ENCODE measurements at places on chromosomes 5 and 9.
A peak's percentile ranks its signal among the peaks of the same experiment; 100 is the strongest.

DNA sequence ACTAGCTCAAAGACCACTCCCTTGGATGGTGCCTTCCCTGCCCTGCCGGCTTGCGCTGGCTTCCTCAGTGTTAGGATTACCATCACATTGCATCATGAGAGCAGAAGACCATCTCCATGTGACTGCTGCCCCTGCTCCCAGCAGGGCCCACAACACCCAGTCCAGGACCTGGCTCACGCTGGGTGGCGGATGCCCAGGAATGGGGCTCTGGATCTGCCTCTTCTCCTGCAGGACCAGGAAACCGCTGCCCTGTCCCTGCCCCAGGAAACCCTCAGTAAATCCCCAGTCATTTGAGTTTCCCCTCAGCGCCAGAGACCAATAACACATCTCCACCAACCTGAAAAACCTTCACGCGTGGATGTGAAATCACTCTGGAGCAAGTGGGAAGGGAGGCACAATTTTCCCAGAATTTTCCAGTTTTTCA lies 3.3 kb upstream of the RNF44 start:
- no peak for DNase-seq

GRCh38 chr5:171270136-171270535 lies 38.9 kb upstream of the TLX3 start:
- DNase-seq, result no peak

GRCh38 chr5:104539618-104540350 lies 977.2 kb upstream of the NUDT12 start:
- peak; percentile 3 for DNase-seq

DNA sequence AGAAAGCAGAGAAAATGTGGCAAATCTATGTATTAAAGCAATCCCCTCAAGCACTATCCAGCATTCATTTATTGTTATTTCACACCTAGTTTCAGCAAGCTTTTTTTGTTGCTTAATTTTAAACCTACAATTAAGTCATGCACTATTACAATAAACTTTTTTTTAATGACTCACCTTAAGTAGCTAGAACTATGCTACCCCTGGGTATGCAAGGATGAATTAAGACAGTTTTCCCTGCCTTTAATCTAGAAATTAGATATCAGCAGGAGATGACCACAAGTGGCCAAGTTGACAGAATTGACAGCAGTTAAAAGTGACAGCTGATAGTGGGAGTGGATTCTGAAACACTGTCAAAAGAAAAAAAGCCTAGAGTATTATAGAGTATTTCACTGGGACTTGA lies 20.0 kb downstream of the ITGA1 start:
- DNase-seq, result no peak

- no peak for DNase-seq
Observed at GRCh38 chr5:131765261-131765660, 31.6 kb downstream of the FNIP1 start.

DNA sequence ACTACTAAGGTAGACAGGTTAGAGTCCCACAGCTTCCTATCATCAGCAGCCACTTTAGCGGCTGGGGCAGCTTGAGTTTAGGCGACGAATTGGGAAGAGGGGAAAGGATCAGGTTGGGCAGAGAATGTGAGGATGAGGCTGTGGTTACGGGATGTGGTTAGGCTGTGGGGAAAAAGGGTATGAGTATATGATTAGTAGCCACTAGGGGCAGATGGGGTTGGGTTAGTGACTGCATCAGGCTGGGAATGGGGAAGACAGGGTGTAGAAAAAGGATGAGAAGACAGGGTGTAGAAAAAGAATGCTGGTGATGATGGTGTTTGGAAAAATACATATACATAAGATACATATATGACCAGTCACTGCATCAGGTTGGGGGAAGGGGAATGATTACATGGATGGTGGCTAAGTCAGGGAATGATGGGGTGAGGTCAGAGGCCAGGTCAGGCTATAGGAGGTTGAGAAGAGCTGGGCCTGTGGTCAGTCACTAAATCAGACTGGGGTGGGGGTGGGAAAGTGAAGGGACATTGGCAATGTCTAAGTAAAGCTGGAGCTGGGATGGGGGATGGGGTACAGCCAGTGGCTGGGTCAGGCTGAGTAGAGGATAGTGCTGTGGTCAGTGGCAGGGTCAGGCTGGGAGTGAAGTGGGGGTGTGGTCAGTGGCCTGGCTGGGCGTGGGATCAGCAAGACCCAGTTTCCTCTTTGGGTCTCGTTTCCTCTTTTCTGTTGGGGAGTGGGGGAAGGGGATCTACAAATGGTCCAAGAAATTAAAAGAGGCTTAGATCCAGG lies 2.1 kb downstream of the TLN1 start:
- peak; percentile 79 for DNase-seq

DNA sequence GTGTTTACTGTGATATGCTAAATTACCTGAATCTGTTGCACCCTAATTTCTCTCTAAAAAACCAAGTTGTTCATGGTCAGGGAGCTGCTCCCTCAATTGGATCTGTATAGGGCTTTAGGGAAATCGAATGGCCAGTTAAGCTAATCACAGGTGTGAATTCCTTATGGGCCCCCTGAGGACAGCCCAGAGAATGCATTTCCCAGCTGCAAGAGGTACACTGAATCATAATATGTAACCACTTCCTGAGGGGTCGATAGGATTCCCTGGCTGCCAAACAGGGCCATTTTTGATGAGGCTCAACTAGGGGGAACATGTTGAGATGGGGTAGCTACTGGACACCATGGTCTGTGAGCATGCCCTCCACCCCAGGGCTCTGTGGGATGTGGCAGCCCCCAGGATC lies 478.6 kb downstream of the CCDC171 start:
- no peak for DNase-seq

DNA sequence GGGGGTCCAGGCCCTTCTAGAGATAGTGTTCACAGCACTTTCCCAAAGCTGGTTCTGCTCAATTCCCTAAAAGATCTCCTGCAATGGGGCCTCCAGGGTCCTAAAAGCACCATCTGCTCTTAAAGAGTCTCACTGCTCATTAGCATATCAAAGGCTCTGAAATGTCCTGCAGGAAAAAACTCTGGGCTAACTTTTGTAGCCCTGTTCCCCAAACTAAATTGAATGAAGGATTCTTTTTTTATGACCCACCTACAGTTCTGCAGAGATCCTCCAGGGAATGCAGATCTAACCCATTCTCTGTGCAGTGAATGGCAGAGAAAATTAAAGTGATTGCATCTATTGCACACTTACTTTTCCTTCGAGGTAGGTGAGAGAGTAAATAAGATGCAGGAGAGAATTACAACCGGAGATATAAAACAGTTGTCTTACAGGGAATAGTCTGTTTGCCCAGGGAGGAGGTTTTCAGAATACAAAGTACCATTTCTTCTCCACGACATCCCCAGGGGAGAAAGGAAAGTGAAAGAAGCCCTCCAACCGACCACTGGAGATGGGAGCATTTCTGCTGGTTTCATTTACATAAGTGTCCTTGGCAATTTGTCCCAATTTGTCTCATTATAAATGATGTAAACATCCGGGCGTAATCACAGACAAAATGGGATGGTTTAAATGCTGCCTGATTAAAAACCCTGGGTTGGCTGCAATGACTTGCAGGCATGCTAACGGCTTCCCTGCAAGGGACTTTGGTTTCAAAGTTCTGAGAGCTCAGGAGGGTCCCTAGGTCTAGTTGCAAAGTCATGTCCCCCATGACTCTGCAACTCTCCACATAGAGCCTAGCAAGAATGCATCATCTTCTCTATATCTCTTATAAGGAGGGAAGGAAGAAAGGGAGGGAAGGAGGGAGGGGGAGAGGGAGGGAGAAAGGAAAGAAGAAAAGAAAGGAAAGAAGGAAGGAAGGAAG lies 114.0 kb downstream of the KCNIP1 start:
- DNase-seq, result no peak

- DNase-seq, result no peak
Observed at GRCh38 chr9:107112707-107113243, 170.3 kb upstream of the RAD23B start.

- DNase-seq, result no peak
Observed at GRCh38 chr5:116289276-116289675, 204.5 kb downstream of the COMMD10 start.

GRCh38 chr9:81125446-81126092 lies 563.8 kb downstream of the TLE1 start:
- DNase-seq, result peak; percentile 45

GRCh38 chr5:149280124-149280523 lies 8.5 kb downstream of the AFAP1L1 start:
- DNase-seq, result no peak

DNA sequence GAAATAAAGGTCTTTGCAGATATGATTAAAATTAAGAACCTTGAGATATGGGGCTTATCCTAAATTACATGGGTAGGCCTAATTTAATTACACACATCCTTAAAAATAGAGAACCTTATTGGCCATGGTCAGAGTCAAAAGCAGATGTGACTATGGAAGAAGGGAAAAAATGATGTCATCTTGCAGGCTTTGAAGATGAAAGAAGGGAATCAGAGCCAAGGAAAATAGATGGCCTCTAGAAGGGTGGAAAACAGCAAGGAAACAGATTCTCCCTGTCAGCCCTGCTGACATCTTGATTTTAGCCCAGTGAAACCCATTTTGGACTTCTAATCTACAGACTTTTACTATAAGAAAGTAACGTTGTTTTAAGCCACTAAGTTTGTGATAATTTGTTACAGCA lies 37.6 kb upstream of the KCNN2 start:
- DNase-seq, result no peak

DNA sequence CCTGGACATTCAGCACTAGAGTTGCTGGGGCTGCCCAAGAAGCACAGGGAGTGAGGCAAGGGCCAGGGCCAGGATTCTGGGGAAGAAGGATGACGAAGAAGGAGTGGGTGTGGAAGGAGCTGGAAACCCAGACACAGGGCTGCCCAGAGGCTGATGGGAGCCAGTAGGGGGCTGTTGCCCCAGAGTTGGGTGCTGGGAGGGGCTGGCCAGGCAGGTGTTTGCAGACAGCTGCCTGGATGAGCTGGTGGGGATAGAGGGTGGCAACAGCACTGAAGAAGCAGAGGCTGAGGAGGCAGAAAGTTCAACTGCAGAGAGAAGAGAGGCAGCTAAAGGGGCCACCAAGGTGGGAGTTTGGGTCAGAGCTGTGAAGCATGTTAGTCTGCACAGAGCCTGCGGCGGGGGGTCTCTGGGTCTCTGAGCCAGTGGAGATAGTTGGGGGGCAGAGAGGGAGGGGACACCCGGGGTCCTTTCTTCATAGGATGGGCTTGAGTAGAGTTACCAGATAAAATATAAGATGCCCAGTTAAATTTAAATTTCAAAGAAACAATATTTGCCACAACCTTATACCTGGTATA lies 2.5 kb upstream of the AQP7 start:
- DNase-seq, result no peak

GRCh38 chr9:135281791-135282737 lies 194.6 kb downstream of the OLFM1 start:
- DNase-seq, result peak; percentile 27

DNA sequence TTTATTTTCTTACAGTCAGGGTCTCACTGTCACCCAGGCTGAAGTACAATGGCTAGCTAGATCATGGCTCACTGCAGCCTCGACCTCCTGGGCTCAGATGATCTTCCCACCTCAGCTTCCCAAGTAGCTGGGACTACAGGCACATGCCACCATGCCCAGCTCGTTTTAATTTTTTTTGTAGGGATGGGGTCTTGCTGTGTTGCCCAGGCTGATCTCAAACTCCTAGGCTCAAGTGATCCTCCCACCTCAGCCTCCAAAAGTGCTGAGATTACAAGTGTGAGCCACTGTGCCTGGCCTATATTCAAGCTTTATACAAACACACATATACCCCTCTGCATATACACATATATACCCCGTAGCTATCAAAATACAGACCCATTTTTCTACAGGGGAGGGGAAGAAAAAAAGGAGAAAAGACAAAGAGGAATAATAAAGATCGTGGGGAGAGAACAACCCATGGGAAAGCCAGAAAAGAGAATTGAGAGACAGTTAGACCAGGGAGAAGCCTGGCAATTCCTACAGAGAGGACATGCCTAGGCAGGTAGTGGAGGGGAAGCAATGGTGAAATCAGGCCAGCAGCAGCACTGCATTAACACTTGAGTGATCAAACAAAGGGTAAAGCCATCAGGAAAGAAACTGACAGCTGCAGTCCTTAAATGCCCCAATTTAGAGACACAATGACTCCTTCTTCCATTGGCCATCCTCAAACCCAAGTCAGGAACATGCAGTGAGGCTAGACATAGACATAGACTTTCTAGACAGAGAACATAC lies 102.7 kb downstream of the EFNA5 start:
- DNase-seq, result no peak

DNA sequence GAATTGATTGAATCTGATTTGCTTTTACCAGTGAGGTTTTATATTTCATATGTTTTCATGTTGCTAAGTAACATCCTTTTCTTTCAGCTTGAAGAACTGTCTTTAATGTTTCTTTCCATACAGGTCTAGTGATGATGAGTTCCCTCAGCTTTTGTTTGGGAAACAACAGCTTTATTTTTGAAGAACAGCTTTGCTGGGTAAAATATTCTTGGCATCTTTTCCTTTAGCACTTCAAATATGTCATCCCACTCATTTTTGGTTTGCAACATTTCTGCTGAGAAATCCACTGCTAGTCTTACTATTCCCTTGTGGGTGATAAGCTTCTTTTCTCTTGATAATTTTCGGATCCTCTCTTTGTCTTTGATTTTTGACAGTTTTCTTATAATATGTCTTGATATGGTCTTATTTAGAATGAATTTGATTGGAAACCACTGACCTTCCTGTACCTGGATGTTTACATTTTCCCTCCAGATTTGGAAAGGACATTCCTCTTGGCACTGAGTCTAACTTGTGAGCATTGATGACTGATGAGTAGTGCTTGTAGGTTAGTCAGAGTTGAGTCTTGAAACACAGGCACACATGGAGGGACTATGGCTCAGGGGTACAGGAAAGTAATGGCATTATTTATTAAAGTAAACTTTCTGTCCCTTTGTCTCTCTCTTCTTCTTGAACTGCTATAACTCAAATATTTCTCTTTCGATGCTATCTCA lies 220.3 kb downstream of the SPATA31D1 start:
- peak; percentile 3 for DNase-seq

DNA sequence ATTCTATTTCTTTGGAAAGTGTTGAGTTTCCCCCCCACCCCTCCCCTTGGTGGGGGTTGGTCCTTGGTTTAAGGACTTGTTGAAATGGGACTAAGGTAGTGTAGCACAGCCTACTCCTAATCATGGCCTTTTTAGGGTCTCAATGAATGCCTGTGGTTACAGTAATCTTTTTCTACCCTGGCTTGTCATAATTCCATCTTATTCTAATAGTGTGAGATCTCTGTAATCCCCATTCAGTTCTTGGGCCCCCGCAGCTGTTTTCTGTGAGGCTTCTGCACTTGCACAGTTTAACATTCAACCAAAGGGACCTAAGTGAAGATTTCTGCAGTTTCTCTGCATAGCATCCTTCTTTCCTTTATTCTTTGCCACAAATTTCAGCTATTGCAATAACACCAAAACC lies 30.7 kb downstream of the TNFSF15 start:
- DNase-seq, result no peak
